BJ (cell line): ENCODE measurements at places on chromosomes 2 and 18. TPM values are rescaled to one million over a fixed set of nuclear protein-coding genes. Genes with fewer than 3 reads are reported as not detected.

DNA sequence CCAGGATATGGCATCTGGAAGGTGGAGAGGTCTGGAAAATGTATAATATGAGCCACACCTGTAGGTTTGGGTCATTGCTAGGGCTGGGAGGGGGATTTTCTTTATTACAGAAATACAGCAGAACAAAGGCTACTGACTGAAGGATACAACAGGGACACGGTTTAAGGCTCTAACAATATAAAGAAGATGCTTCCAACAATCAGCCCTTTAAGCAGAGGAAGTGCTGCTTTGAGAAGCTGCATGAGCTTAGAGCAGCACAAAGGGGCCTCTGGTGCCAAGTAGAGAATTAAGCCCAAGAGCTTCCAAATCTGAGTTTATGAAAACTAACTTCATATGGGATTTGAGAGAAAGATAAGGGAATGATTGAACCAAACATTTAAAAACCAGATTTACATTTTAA, 174.5 kb upstream of the RMP24 start:
- DNase-seq = no peak

DNA sequence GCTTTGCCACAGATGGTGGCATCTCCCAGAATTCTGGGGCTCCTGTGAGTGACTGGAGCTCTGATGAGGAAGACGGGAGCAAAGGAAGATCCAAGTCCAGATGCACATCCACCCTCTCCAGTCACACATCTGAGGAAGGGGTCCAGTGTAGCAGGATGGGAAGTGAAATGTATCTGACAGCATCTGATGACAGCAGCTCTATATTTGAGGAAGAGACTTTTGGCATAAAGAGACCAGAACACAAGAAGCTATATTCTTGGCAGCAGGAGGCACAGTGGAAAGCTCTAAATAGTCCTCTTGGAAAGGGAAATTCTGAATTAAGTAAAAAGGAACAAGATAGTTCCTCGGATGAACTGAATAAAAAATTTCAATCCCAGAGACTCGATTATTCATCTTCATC, 23.5 kb upstream of the C1GALT1C1L start:
- DNase-seq = no peak

DNA sequence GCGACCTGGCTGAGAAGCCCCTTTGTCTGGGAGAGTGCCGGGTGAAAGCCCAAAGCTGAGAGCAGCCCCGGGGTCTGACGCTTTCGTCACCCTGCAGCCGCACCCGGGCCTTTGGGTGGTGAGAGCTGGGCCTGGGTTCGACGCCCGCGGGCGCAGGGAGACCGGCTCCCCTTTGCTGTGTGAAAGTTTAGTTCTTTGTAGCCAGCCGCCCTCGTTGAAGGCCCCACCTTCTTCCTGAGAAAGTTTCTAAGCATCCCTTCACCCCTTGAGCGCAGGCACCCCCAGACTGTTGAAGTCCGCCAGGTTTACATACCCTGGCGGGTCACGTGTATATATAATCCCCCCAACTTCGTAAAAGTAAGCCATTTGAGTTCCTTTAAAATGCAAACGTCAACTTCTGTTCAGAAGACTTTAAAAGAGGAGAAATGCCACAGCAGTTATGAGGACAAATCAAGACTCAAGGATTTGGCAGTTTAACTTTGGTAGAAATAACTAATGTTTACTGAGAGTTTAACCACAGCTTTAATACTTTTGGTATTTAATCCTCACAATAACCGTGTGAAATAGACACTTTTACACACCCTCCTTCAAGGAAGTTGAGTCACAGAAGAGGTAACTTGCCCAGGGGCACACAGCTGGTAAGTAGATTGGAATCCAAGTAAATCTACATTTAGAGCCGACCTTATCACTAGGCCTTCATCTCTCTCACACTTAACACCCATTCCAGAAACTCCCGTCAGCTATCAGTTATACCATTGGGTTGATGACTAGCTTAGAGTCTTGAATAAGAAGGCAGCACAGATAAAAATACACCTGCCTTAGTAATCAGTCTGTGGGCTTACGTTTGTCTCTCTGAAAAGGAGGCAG, 1.1 kb upstream of the MBOAT2 start:
- no peak for DNase-seq

DNA sequence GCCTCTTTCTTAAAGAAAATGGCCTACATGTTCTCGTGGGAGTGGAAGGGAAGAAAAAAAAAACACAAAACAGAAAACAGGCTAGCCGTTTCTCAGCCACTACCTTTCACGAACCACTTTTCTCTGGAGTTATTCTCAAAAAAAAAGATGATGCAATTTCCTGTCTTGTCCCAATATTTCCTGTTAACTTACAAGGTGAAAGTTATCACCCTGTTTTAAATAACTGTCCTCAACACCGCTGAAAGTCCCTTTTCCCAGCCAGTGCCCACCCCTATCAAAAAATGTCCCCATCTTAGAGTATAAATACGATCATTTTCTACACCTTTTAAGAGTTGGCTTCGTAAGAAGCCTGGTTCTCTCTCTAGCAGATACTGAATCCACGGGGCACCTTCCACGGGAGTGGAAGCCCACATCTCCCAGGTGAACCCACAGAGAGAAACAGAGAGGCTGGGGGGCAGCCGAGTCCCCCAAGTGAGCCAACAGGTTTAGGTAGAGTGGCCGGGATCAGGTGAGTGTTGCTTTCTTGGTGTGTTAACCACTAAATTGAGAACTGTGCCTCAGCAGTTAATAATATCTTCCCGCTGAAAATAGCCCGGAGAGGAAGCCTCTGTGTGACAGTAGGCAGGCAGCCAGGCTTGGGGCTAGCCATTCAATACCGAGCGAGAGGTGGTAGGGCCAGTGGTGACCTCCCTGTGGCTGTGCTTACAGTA, 15.9 kb downstream of the SMAD7 start:
- DNase-seq = no peak

DNA sequence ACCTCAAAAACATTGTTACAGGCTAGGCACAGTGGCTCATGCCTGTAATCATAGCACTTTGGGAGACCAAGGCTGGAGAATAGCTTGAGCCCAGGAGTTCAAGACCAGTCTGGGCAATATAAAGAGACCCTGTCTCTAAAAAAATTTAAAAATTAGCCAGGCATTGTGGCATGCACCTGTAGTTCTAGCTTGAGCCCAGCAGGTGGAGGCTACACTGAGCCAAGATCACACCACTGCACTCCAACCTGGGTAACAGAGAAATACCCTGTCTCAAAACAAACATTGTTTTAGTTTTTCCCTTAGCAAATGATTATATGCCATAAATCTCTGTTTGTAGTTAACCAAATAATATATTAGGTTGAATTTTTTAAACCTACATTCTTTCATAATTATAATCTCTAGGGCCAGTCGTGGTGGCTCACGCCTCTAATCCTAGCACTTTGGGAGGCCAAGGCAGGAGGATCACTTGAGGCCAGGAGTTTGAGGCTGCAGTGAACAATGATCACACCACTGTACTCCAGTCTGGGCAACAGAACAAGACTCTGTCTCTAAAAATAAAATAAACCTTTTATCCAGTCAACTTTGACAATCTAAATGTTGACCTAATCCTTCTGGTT, 13.3 kb upstream of the CYP20A1 start:
- no peak for DNase-seq

GRCh38 chr2:199692489-199692888, 158.5 kb downstream of the FTCDNL1 start:
- no peak for DNase-seq

DNA sequence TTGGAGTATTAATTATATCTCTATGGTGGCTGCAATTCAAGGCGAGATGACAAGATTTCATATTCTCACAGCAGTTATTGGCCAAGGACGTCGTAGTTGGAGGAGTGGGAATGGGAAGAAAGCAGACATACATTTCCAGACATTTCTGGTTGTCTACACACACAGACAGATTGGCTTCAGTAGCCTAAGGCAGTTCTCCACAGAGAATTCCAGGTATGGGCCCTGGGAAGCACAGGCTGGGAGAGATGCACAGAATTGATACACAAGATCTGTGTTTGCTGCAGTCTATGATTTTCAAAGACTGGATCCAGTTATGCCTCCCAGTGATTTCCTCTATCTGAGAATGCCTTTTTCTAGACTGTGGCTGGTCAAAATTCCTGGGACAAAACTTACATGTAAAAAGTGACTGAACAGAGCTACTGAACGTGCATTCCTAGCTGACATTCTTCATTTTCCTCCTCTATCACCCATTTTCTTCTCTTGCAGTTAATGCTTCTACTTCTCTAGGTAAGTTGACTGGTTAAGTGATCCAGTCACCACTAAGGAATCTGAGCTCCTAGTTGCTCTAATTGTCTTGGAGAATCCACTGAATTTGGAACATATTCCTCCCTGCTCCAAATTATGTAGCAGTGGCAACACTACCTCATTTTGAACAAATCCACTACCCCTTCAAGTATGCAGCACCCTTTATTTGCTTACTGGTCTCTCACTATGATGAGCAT, 386.7 kb upstream of the CDH7 start:
- DNase-seq = no peak

DNA sequence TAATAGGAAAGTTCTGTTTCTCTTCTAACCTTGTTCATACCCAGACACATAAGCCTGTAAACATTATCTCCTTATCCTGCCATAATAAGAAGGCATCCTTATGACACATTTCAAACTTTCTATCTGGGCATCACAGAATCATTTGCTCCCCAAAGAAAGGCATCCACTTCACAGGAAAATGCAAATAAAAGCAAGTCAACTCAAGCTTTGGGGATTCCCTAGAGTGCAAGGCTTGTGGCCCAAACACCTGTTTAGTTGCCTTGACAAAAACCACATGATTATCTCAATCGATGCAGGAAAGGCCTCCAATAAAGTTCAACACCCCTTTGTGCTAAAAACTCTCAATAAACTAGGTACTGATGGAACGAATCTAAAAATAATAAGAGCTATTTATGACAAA, 195.7 kb upstream of the GALNT5 start:
- DNase-seq = no peak

DNA sequence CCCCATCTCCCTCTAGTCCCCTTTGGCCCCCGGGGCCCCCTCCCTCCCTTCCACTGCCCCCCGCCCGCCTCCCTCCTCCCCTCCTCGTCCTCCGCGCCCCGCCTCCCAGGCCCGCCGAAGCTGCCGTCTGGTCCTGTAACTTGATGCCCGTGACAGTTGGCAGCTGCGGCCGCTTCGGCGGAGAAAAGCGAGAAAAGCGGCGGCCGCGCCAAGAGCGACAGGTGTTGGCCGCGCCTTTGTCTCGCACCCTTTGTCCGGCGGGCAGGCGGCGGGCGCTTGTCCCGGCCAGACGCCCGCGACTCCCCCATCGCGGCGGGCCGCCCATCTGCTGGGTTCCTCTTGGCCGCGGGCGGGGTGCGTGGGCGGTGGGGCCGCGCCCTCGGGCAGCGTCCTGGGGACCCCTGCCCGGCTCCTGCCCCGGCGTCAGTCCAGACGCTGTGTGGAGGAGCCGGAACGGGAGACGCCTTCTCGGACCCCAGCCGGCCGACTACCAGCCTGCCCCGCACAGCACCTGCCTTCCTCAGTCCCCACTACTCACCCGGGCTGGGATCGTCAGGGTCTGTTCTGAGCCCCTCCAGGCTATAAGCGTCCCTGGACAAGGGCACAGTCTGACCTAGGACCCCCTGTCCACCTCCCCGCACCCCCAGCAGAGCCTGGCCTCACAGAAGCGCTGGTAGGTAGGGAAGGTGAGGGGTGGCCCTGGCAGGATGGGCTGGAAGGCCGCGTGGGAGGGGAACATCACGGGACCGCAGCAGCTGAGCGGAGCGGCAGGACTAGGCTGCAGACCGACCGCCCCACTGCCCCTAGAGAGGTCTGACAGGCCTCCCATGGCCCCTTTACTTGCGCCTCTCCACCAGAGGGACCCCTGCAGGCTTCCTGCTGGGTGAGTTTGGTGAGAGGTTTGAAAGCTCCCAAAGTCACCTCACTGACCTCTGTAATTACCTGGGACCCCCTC, 1.2 kb upstream of the HES6 start:
- no peak for DNase-seq

DNA sequence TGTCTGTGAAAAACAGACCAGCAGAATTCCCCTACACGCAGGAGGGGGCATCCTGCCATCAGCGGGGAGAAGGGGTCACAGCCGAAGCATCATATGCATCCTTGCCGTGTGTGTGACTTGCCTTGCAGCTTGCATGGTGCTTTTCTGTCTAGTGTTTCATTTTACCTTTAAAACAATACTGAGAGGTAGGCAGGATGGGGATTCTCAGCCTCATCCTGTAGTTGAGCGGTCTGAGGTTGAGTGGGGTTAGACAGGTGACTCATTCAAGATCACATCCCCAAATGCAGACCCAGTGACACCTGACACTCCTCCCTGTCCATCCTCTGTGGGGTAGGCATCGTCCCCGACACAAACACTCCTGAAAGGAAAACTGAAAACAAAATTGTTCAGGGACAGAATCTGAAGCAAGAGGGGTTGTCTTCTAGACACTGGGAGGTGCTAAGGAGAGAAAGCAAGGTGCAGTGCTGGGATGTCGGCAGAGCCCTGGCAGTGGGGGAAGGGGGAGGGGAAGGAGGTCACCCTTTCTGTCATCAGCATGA, 7.9 kb downstream of the ARL4C start:
- no peak for DNase-seq

- no peak for DNase-seq
Measured at GRCh38 chr18:29434650-29435049, 1257.7 kb upstream of the CDH2 start.

DNA sequence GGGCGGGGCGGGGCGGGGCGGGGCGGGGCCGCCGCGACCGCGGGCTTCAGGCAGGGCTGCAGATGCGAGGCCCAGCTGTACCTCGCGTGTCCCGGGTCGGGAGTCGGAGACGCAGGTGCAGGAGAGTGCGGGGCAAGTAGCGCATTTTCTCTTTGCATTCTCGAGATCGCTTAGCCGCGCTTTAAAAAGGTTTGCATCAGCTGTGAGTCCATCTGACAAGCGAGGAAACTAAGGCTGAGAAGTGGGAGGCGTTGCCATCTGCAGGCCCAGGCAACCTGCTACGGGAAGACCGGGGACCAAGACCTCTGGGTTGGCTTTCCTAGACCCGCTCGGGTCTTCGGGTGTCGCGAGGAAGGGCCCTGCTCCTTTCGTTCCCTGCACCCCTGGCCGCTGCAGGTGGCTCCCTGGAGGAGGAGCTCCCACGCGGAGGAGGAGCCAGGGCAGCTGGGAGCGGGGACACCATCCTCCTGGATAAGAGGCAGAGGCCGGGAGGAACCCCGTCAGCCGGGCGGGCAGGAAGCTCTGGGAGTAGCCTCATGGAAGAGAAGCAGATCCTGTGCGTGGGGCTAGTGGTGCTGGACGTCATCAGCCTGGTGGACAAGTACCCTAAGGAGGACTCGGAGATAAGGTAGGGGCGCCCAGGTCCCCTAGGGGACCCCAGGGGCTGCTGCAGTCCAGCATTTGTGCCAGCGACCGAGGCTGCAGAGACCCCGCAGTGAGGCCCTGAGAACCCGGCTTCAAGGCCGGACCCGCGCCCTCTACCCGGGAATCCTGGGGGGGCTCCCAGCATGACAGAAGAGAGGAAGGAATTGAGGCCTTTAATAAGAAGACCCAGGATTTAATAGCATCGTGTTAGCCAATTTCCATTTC, at the start of gene KHK:
Gene KHK, plus strand, starts transcription at position 49 of the 870 bp plus-strand sequence. Its CDS starts 488 bp downstream, at position 537.
- no peak for DNase-seq

- no peak for DNase-seq
Measured at GRCh38 chr2:191347881-191348280, 102.7 kb downstream of the MYO1B start.

RAX gene
- polyA plus RNA-seq = not detected in 2 replicates

RNF125 gene
- polyA plus RNA-seq = 0.07 and 0.12 TPM in 2 replicates

TMEM17 gene
- 2.8 and 4.8 TPM in 2 replicates for polyA plus RNA-seq

REG3A gene
- not detected in 2 replicates for polyA plus RNA-seq

CCDC178 gene
- not detected in 2 replicates for polyA plus RNA-seq

UGT1A8 gene
- polyA plus RNA-seq = not detected in 2 replicates

BMP10 gene
- not detected in 2 replicates for polyA plus RNA-seq
